ENCODE measurements at places on chromosomes 16 and 17. TPM values are rescaled to one million over a fixed set of nuclear protein-coding genes. Genes with fewer than 3 reads are reported as not detected.
A peak's percentile ranks its signal among the peaks of the same experiment; 100 is the strongest.

PITPNM3 gene
- 6.3 TPM for polyA plus RNA-seq

CD300H gene
- polyA plus RNA-seq = not detected

ZFP90 gene
- 47.6 TPM for polyA plus RNA-seq

ABCA9 gene
- 6.6 TPM for polyA plus RNA-seq

DNA sequence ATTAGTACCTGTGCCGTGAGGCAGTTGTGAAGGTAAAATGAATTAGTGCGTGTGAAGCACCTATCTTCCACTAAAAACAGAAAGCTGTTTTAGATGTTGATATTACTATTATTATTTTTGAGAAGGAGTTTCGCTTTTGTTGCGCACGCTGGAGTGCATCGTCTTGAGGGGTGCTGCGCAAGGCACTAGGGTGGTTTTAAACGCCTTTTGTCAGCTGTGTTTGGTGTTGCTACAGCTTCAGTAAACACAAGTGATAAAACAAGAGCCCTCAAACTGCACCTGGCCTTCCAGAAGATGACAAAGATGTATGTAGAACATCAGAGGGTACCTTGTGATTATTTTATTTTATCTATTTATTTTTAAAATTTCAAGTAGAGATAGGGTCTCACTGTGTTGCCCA lies 38.2 kb downstream of the PLCG2 start:
- H3K4me3 ChIP-seq = no peak overlapping the region
- H3K27me3 ChIP-seq = no peaks in the 10 kb centered on the region
- peak overlapping the region; percentile 76 for H3K27ac ChIP-seq
- H3K4me1 ChIP-seq = peaks cover 40% of the 10 kb centered on the region

GRCh38 chr16:35391328-35391727 lies 1931.9 kb downstream of the TP53TG3F start:
- H3K27me3 ChIP-seq = no peaks in the 10 kb centered on the region
- H3K4me3 ChIP-seq = no peak overlapping the region
- no peak overlapping the region for H3K27ac ChIP-seq
- H3K36me3 ChIP-seq = no peaks in the 10 kb centered on the region
- DNase-seq = no peak

DNA sequence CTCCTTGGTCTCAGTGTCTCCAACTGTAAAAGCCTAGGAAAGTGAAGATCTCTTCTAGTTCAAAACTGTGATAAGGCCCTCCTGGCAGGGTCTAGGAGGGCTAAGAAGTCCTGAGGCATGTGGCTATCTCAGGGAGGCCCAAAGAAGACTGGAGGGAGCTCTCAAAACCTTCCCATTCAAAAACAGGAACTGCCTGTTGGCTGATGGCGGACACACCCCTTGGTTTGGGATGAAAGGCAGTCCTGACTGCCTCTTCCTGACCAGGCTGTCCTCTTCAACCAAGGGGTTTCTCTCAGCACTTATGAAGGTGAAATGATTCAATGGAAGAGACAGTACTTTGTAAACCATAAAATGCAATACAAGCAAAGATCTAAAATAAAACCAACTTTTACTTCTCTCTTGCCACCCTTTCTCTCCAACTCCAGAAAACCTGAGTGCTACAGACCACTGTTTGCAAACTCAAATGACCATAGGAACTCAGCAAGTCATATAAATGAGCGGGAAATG lies 4.7 kb downstream of the ZNF764 start:
- H3K4me1 ChIP-seq = peaks cover 44% of the 10 kb centered on the region
- no peak for DNase-seq
- H3K4me3 ChIP-seq = no peak overlapping the region

DNA sequence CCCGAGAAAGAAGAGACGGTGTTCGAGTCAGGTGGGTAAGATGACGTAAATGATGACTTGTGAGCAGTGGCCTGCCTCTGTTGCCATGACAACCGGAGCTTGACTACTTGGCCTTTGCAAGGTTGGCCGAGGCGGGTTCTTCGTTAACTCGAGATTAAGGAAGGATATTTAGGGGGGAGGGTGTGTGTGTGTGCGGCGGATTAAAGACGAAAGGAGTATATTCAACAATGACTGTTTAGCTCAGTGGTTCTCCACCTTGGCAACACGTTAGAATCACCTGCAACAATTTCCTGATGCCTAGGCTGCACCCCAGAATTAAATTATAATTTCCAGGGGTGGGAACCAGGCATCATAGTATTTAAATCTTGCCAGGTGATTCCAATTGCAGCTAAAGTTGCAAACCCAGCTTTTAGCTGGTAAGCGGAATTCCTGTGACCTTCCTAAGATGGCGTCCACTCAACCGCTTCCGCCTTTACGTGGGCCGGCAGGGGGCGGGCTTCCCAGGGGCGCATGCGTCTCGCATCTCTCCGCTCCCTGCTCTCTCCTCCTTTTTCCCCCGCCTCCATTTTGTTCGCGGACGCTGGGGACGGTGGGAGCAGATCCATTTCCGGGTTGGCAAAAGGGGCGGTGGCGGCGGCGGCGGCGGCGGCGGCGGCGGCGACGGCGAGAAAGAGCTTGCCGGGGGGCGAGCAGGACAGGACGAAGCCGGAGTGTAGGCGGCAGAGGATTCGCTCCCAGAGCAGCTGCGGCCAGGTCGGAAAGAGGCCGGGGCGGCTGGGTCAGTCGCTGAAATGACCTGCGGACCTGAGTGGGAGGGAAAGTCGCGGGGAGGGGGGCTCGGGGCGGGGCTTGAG lies at the start of gene WIPF2:
TSS of gene WIPF2 (plus strand) at position 565 of the 854 bp plus-strand sequence. CDS start 37,156 bp downstream, outside the sequence.
- H3K27ac ChIP-seq = peak within 1 kb of the TSS; percentile 92
- peak within 1 kb of the TSS; percentile 63 for H3K4me3 ChIP-seq
- H3K4me1 ChIP-seq = peaks cover 27% of the 10 kb centered on the region
- DNase-seq = peak; percentile 96
- H3K36me3 ChIP-seq = no peaks in the 10 kb centered on the region

DNA sequence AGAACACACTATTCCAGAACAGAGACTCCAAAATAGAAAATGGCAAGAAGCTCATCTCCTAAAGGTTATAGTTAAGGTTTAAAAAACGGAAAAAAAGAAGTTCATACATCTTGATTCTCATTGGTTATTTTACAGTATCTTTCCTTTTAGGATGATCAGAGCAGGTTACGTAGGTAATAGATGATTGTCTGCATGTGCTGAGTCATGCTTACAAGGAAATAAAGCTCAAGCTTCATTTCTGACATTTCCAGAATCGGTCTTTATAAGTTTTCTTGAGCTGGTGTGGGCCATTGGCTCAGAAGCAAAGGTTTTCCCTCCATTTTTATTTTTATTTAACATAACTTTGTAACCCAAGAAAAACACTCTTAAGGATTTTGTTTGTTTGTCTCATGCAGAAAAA lies 1030.3 kb upstream of the CDH8 start:
- H3K36me3 ChIP-seq = no peaks in the 10 kb centered on the region
- DNase-seq = no peak
- H3K27ac ChIP-seq = no peak overlapping the region
- H3K4me3 ChIP-seq = no peak overlapping the region

DNA sequence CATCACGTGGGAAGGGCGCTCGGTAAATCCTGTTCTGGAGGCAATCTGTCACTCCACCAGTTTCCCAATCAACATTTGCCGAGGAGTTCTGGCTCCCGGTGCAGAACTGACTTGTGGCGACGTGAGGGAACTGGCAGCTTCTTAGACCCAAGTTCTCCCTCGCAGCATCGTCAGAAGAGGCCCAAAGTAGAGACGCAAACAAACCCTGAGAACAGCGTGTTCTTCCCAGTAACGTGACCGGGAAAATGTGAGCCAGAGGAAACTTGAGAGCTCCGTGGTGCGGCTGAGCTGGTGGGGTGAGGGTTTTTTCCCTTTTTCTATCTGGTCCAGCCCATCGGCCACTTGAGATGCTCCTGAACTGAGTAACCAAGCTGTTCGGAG lies 158.9 kb upstream of the CACNG5 start:
- no peaks in the 10 kb centered on the region for H3K36me3 ChIP-seq
- H3K27me3 ChIP-seq = no peaks in the 10 kb centered on the region
- H3K4me1 ChIP-seq = peaks cover 5% of the 10 kb centered on the region
- peak overlapping the region; percentile 62 for H3K27ac ChIP-seq
- no peak overlapping the region for H3K4me3 ChIP-seq
- peak; percentile 64 for DNase-seq

DNA sequence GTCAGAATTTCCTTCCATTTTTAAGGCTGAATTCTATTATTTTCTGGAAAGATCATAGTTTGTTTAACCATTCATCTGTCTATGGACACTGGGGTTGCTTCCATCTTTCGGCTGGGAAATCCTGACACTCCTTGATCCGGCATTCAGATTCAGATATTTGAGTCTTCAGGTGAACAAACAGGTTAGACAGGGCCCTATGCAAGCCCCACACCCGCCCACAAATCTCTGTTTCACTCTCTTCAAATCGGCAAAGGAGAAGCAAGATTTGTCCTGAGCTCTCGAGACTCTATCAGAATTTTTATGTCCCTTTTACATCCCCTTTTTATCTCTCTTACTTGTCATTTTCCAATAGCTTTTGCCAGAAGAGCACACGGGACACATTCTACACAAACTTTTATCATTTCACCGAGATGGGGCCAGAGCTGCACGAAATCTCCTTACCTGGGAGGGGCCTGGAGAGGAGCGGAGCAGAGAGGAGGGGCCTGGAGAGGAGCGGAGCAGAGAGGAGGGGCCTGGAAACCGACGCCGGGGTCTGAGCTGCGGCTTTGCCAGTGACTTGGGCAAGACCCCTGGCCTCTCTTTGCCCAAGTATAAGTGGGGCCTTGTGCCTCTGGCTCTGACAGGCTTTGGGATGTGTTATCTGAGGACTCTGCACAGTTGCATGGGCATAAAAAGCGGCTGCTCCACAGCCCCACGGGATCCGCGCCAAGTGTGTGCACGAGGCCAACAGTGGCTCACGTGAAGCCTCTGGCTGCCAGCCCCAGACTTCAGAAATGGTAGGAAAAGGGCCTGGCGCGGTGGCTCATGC lies 54.3 kb upstream of the RBFOX3 start:
- no peaks in the 10 kb centered on the region for H3K4me1 ChIP-seq
- H3K4me3 ChIP-seq = no peak overlapping the region
- peak; percentile 61 for DNase-seq
- peak overlapping the region; percentile 18 for H3K27ac ChIP-seq
- H3K27me3 ChIP-seq = no peaks in the 10 kb centered on the region

GRCh38 chr16:11047939-11048800 lies 103.8 kb downstream of the CLEC16A start:
- H3K36me3 ChIP-seq = peaks cover 84% of the 10 kb centered on the region
- H3K27me3 ChIP-seq = no peaks in the 10 kb centered on the region
- no peak for DNase-seq

GRCh38 chr17:41738077-41738800 lies 3.8 kb upstream of the HAP1 start:
- no peak overlapping the region for H3K4me3 ChIP-seq
- peaks cover 47% of the 10 kb centered on the region for H3K27me3 ChIP-seq
- no peak overlapping the region for H3K27ac ChIP-seq
- H3K36me3 ChIP-seq = no peaks in the 10 kb centered on the region

GRCh38 chr16:49348408-49349176 lies 25.0 kb upstream of the C16orf78 start:
- no peaks in the 10 kb centered on the region for H3K27me3 ChIP-seq
- no peaks in the 10 kb centered on the region for H3K4me1 ChIP-seq
- DNase-seq = no peak
- H3K27ac ChIP-seq = no peak overlapping the region
- no peaks in the 10 kb centered on the region for H3K36me3 ChIP-seq
- H3K4me3 ChIP-seq = no peak overlapping the region

All from left lung (tissue), 14 donors.